IMR-90 (cell line): ENCODE measurements at places on chromosomes 1 and 21. TPM values are rescaled to one million over a fixed set of nuclear protein-coding genes. Genes with fewer than 3 reads are reported as not detected.

DNA sequence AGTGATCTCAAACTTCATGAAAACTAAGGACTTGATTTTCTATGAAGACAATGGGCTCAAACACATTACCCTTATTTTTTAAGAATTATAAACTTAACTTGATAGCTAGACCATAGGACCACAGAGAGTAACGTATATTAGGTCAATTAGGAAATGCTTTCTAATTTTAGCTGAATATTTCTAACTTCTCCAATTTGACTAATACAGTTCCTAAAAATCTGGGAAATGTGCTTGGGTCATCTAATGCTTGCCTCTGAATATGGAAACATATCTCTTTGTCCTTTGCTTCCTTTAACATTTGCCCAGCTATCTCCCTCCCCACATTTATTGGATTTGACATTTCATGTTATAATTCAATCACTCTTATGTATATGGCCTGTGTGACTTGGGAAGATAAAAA is 141.4 kb downstream of the LHX8 start:
- no peak overlapping the region for H3K27ac ChIP-seq
- no peaks in the 10 kb centered on the region for H3K27me3 ChIP-seq
- no peaks in the 10 kb centered on the region for H3K36me3 ChIP-seq
- no peaks in the 10 kb centered on the region for H3K4me1 ChIP-seq

GRCh38 chr21:18840239-18840638 is 436.7 kb upstream of the TMPRSS15 start:
- DNase-seq = no peak
- H3K27ac ChIP-seq = no peak overlapping the region
- no peak overlapping the region for H3K4me3 ChIP-seq
- no peaks in the 10 kb centered on the region for H3K36me3 ChIP-seq
- H3K27me3 ChIP-seq = no peaks in the 10 kb centered on the region

OPTC gene
- not detected in 2 replicates for total RNA-seq

GRCh38 chr1:156419854-156420204 is 50.8 kb downstream of the RHBG start:
- no peak overlapping the region for H3K27ac ChIP-seq
- H3K36me3 ChIP-seq = no peaks in the 10 kb centered on the region
- no peak overlapping the region for H3K4me3 ChIP-seq
- peaks cover 92% of the 10 kb centered on the region for H3K27me3 ChIP-seq
- H3K4me1 ChIP-seq = peaks cover 1% of the 10 kb centered on the region; the same call in 1 of the 2 replicates

DNA sequence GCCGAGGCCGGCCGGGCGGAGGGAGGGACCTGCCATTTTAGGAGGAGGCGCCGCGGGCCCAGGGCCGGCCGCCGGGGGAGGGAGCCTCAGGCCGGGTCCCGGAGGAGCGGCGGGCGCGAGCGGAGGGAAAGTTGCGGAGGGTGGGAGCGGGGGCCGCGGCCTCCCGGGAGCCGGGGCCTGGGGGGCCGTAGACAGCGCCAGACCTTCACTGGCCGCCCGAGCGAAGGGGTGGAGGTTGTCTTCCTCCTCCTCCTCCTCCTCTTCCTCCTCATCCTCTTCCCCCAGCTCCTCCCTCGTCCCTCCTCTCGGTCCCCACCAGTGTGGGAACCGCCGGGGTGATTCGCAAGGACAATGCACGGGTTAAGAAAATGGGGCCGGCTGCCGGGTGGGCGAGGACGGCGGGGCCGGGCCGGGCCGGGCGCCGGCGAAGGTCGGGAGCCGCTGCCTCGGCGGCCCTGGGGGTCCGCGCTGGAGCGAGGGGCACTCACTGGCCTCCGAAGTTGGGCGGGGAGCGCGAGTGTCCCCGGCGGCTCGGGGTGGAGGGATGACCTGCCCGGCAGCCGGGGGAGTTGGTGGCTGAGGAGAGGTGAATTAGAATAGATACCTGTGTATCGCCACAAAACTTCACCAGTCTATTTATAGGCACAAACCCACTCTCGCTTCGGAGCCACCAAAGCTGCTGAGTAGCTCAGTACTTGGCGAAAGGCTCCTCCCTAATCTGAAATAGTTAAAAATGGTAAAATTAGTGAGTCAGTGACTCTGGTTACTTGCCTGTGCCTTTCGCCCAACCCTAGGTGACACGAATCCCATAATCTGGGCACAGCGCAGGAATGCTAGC is 1.3 kb downstream of the DYRK1A start:
- no peaks in the 10 kb centered on the region for H3K27me3 ChIP-seq
- H3K27ac ChIP-seq = peak overlapping the region; percentile 99
- peak overlapping the region; percentile 96 for H3K4me3 ChIP-seq

RCAN1 gene
- total RNA-seq = 175 and 183 TPM in 2 replicates

DNA sequence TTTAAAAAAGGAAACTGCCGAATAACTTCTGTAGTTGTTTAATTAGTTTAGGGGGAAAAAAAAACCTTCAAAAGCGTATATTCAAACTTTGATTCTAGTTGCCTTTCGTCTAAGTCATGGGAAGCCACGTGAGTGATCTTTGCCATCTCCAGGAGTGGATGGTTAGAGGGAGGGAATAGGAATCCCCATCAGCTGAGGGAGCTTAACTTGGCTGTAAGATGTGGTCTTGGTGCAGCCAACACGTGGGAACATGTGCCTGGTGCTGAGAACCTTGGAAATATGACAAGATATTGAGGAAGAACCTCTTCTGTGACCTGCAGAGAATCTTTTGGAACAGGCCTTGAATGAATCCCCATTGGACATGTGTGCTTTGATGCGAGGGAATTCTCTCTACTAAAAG is 1.7 kb downstream of the BACE2 start:
- no peak for DNase-seq
- no peaks in the 10 kb centered on the region for H3K27me3 ChIP-seq
- no peak overlapping the region for H3K27ac ChIP-seq
- H3K36me3 ChIP-seq = no peaks in the 10 kb centered on the region

GRCh38 chr1:176178316-176178715 is 28.8 kb downstream of the COP1 start:
- no peak for DNase-seq
- H3K4me3 ChIP-seq = no peak overlapping the region
- H3K27me3 ChIP-seq = no peaks in the 10 kb centered on the region
- H3K36me3 ChIP-seq = peaks cover 8% of the 10 kb centered on the region

GRCh38 chr1:39204441-39205081 is at the start of gene MACF1:
MACF1 (plus strand) TSS chr1:39204695; CDS start chr1:39205023, 328 bp downstream.
- H3K4me1 ChIP-seq = peaks cover 2% of the 10 kb centered on the region
- peak within 1 kb of the TSS; percentile 91 for H3K27ac ChIP-seq
- no peaks in the 10 kb centered on the region for H3K27me3 ChIP-seq
- peak; percentile 98 for DNase-seq
- H3K36me3 ChIP-seq = no peaks in the 10 kb centered on the region

DNA sequence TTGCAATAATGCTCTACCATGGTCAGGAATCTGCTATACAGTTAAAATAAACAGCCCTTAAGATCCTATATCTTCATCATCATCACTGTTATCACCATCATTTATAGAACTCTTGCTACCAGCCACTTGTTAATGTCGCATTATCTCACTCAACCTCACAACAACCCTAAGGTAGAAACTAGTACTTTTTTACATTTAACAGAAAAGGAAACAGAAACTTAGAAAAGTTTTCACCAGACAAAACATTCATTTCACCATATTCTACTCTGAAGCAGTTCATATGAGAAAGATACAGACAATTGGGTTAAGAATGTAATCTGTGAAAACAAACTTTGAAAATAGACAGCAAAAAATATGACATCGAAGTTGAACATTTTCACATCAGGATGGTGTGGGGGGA is 262.6 kb downstream of the ATG4C start:
- DNase-seq = no peak
- H3K4me1 ChIP-seq = no peaks in the 10 kb centered on the region
- H3K27ac ChIP-seq = no peak overlapping the region
- H3K36me3 ChIP-seq = no peaks in the 10 kb centered on the region
- no peaks in the 10 kb centered on the region for H3K27me3 ChIP-seq

TNNI3K gene
- total RNA-seq = 0.28 and 0.90 TPM in 2 replicates

DNA sequence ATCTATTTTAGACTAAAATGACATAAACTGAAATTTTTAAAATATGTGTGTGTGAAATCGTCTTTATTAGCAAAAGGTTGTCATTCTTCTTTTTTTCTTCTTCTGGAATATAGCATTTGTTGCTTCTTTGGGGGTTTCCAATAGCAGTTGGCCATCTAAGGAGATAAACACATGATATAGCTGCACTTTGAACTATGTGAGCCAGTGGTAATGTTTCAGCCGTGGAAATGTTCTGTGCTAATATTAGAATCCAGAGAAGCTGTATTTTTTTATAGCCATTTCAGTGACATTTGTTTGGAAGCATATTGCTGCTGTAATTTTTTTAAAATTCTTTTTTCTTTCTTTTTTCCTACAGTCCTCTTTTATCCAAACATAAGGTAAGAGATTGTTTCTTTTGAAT is 75.1 kb downstream of the CNST start:
- no peak overlapping the region for H3K27ac ChIP-seq
- no peak overlapping the region for H3K4me3 ChIP-seq
- H3K36me3 ChIP-seq = peaks cover 27% of the 10 kb centered on the region
- no peaks in the 10 kb centered on the region for H3K27me3 ChIP-seq
- DNase-seq = no peak
- H3K4me1 ChIP-seq = no peaks in the 10 kb centered on the region

DNA sequence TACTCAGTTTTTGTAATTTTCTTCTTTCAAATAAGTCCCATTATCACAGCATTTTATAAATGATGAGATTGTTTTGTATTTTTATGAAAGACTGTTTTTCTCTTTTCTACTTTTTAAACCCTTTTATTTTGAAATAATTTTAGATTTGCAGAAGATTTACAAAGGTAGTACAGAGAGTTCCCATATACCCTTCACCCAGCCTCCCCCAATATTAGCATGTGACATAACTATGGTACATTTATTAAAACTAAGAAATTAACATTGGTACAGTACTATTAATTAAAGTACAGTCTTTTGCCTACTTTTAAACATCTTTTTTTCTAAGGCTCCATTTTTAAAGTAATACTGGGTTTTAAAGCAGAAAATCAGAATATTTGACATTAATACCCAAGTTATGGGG is 35.6 kb upstream of the LAMC2 start:
- no peaks in the 10 kb centered on the region for H3K36me3 ChIP-seq
- no peak overlapping the region for H3K27ac ChIP-seq
- peaks cover 5% of the 10 kb centered on the region; the same call in 1 of the 2 replicates for H3K4me1 ChIP-seq
- DNase-seq = no peak
- H3K4me3 ChIP-seq = no peak overlapping the region
- H3K27me3 ChIP-seq = no peaks in the 10 kb centered on the region

DNA sequence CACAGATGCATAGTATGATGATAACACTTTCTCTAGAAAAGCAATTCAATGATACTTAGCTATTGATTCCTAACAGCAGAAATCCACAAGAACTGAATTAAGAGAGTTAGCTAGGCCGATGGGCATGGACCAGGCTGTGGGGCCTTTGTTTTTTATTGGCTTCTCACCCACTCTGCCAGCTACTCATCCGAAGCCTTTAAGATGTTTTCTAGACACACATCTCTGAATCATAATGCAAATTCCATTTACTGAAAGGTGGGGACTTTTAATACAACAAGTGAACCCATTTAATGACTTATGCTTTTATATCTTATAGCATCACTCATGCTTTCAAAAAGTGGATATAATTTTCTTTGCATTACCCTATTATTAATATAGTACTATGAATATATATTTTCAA is 170.2 kb downstream of the RUNX1 start:
- no peak overlapping the region for H3K4me3 ChIP-seq
- no peak overlapping the region for H3K27ac ChIP-seq
- no peak for DNase-seq
- H3K4me1 ChIP-seq = peaks cover 25% of the 10 kb centered on the region

GJB4 gene
- total RNA-seq = not detected in 2 replicates

DNA sequence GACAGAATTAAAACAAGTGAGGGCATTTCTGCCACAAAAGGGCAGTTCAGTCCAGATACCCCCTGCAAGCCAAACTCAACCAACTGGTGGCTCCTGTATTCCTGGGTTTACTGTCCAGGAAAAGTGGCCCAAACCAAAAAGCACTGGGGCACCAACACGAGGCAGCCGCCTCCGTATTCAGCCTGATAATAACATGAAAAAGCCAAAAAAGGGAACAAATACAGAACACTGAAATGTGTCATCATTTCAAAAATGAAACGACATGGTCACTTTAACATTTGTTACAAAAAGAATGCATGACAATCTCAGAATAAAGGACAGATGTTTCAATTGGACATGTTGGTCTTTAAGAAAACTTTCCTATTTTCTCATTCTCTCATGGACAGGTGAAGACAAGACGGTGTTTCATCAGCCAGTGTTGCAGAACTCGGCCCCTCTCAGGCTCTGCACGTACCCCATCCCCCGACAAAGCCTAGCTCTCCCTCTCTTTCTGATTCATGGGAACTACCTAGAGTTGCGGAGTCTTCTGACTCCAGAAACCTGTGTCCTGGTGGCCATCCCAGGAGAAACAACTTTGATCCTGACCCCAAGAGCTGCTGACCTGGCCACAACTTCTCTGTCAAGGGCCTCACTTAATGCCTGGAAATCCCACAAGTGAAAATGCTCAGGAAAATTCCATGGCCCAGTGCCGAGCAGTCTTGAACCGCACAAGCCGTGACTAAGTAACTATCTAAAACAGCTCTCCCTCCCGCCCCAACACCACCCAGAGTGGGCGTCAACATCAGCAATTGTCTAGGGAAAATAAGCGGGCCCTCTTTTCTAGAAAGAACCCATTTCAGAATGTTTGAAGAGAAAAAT is 27.1 kb downstream of the ZBTB17 start:
- peaks cover 40% of the 10 kb centered on the region for H3K36me3 ChIP-seq
- peak overlapping the region; percentile 7; the same call in 1 of the 2 replicates for H3K4me3 ChIP-seq
- H3K27ac ChIP-seq = peak overlapping the region; percentile 87
- DNase-seq = peak; percentile 95

DNA sequence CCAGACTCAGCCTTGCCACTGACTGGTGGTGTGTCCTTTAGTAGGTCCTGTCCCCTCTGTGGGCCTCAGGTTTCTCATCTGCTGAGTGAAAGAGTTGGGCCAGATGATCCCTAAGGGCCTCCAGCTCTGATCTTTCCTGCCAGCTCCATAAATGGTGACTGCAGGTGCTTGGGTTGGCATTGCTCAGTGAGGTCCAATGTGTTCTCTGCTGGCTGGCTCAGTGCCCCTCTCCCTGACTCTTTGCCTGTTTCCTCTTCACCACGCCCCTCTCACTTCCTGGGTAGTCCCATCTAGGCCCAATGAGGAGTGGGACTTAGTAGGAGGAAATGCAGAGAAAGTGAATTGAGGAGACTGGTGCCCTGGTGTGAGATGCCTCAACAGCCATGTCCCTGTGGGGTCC is 36.6 kb downstream of the UBE2T start:
- H3K36me3 ChIP-seq = no peaks in the 10 kb centered on the region
- H3K27ac ChIP-seq = no peak overlapping the region
- DNase-seq = no peak

RRAGC gene
- total RNA-seq = 7.2 and 11.7 TPM in 2 replicates

OR2T29 gene
- not detected in 2 replicates for total RNA-seq

GRCh38 chr1:63886340-63886739 is 112.5 kb downstream of the ROR1 start:
- DNase-seq = no peak
- H3K4me3 ChIP-seq = no peak overlapping the region
- H3K27me3 ChIP-seq = no peaks in the 10 kb centered on the region
- H3K36me3 ChIP-seq = no peaks in the 10 kb centered on the region

- H3K36me3 ChIP-seq = no peaks in the 10 kb centered on the region
- no peak overlapping the region for H3K4me3 ChIP-seq
- DNase-seq = peak; percentile 4
- no peaks in the 10 kb centered on the region for H3K27me3 ChIP-seq
These were observed 179.2 kb downstream of the ATP6V1G3 start for GRCh38 chr1:198361237-198361767.

HFM1 gene
- total RNA-seq = 0.18 and 0.83 TPM in 2 replicates

- H3K27ac ChIP-seq = no peak overlapping the region
- no peak for DNase-seq
- H3K4me1 ChIP-seq = no peaks in the 10 kb centered on the region
- no peaks in the 10 kb centered on the region for H3K27me3 ChIP-seq
- no peaks in the 10 kb centered on the region for H3K36me3 ChIP-seq
These were observed 218.5 kb downstream of the PLA2G4A start for GRCh38 chr1:187047298-187047697.
